ENCODE measurements at places on chromosomes 1 and 21. TPM values are rescaled to one million over a fixed set of nuclear protein-coding genes. Genes with fewer than 3 reads are reported as not detected.

GRCh38 chr1:95126846-95127245 is 9.7 kb downstream of the TLCD4 start:
- peaks cover 6% of the 10 kb centered on the region for H3K4me1 ChIP-seq
- no peaks in the 10 kb centered on the region for H3K27me3 ChIP-seq
- no peak overlapping the region for H3K4me3 ChIP-seq
- no peak for DNase-seq
- H3K36me3 ChIP-seq = no peaks in the 10 kb centered on the region

DNA sequence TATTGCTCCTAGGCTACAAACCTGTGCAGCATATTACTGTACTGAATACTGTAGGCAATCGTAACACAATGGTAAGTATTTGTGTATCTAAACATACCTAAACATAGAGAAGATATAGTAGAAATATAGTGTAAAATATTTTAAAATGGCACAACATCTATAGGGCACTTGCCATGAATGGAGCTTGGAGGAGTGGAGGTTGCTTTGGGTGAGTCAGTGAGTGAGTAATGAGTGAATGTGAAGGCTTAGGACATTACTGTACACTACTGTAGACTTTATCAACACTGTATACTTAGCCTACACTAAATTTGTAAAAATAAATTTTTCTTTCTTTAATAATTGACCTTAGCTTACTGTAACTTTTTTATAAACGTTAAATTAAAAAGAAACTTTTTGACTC is 7.9 kb downstream of the LEFTY2 start:
- no peaks in the 10 kb centered on the region for H3K36me3 ChIP-seq
- no peak for DNase-seq
- H3K4me1 ChIP-seq = no peaks in the 10 kb centered on the region
- H3K27me3 ChIP-seq = no peaks in the 10 kb centered on the region
- no peak overlapping the region for H3K4me3 ChIP-seq

GRCh38 chr1:159009704-159010361 is at the start of gene IFI16:
Gene IFI16 (plus strand): TSS chr1:159009907. CDS start chr1:159014681, 4,774 bp downstream.
- DNase-seq = peak; percentile 91
- peak within 1 kb of the TSS; percentile 39 for H3K4me3 ChIP-seq
- peak within 1 kb of the TSS; percentile 81 for H3K27ac ChIP-seq
- peaks cover under 1% of the 10 kb centered on the region for H3K36me3 ChIP-seq

SPRR3 gene
- total RNA-seq = not detected

DNA sequence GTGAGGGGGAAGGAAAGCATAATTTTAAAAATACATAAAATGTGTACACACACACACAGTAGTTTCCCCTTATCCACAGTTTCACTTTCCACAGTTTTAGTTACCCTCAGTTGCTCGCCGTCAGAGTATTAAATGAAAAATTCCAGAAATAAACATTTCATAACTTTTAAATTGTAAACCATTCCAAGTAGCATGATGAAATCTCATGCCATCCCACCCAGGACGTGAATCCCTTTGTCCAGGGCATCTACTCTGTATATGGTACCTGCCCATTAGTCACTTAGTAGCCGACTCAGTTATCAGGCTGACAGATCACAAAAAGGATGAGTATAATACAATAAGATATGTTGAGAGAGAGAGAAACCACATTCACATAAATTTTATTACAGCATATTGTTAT is 36.2 kb downstream of the EPS15 start:
- H3K36me3 ChIP-seq = no peaks in the 10 kb centered on the region
- H3K27ac ChIP-seq = no peak overlapping the region
- no peak overlapping the region for H3K4me3 ChIP-seq
- no peak for DNase-seq
- H3K4me1 ChIP-seq = peaks cover 6% of the 10 kb centered on the region

BRINP2 gene
- not detected for total RNA-seq

DNA sequence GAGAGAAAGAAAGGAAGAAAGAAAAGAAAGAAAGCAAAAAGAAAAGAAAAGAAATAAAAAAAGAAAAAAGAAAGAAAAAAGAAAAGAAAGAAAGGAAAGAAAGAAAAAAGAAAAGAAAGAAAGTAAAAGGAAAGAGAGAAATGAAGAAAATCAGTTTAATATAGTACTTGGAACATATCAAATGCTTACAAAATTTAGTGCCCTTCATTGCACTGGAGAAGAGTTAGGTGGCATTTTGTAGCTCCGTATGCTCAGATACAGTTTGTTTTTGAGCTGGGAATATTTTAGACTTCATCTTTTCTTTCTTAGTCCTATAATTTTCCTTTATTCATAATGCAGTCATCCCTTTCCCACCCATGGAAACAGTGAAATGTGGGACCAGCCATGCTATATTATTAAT is 56.2 kb upstream of the APP start:
- H3K4me3 ChIP-seq = no peak overlapping the region
- H3K27me3 ChIP-seq = no peaks in the 10 kb centered on the region
- DNase-seq = no peak
- H3K36me3 ChIP-seq = no peaks in the 10 kb centered on the region
- no peak overlapping the region for H3K27ac ChIP-seq

ADGRB2 gene
- total RNA-seq = not detected

XCL2 gene
- total RNA-seq = not detected

LIN28A gene
- not detected for total RNA-seq
